NCI-H2029 (cell line): ENCODE measurements at places on chromosomes 3 and 15.

DNA sequence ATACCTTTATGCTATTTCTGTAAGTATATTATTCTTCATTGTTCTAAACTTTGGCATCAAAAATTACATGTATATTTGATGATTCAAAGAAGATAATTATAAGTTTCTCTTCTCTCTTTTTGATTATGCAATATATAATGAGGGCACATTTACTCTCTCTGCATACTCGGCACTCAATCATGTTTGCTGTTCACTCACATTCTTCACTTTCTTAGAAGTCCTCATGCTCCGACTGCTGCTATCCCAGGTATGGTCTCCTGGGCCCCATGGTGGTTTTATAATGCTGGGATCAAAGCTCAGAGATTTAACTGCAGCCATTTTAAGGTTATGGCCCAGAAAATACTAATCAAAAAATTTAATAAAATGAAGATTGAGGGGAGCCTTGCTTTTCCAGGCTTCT, 529.7 kb upstream of the IL12A start:
- no peak for DNase-seq

GRCh38 chr3:120475722-120476377, 25.1 kb upstream of the FSTL1 start:
- no peak for DNase-seq

DNA sequence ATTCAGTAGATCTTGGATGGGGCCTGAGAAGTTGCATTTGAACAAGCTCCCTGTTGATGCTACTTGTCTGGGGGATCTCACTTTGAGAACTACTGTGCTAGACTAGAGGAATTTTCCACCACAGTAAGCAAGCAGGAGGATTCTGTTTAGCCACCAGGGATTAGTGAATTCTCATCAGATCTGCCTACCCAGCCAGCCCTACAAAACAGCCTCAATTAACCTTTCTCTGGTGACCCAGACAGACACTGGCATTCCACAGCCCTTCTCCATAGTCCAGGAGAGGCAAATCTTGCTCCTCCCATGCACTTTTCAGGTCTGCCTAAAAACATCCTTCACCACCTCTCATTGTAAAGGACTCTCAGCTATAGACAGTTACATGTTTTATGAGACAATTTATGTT, 16.7 kb upstream of the MYH15 start:
- DNase-seq: no peak

- DNase-seq: no peak
Measured at GRCh38 chr15:52191207-52191606, at the start of gene GNB5. Gene GNB5, minus strand, starts transcription at chr15:52191392. Its CDS starts 6,716 bp downstream, at chr15:52184676.

GRCh38 chr3:186308549-186308948, 53.5 kb downstream of the DGKG start:
- DNase-seq: no peak

- peak; percentile 35 for DNase-seq
Measured at GRCh38 chr3:102673271-102674115, 238.7 kb downstream of the ZPLD1 start.

- no peak for DNase-seq
Measured at GRCh38 chr3:56269755-56270535, 198.3 kb downstream of the ERC2 start.

DNA sequence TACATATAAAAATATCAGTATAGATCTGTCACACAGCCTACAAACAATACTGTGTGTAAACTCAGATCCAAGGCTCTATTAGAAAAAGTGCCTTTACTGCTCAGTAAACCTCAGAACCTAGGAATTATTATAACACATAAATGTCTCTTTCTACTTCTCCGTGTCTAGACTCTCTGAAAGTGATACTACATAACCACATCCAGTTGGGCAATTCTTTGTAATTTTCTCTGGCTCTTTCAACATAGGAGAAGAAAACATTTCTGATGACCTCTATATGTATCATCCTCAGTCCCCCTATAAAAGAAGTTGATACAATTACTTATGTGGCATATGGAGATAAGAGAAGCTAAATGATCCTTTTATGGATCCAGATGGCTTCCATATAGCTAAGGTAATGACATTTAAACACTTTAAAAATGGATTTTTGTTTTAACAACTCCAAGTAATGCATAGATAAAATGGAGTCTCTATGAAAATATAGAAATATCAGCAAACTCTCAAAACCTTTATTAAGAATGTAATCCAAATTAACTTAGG, 104.5 kb downstream of the LSAMP start:
- DNase-seq: no peak

GRCh38 chr3:186421946-186422345, 59.9 kb upstream of the DGKG start:
- no peak for DNase-seq

DNA sequence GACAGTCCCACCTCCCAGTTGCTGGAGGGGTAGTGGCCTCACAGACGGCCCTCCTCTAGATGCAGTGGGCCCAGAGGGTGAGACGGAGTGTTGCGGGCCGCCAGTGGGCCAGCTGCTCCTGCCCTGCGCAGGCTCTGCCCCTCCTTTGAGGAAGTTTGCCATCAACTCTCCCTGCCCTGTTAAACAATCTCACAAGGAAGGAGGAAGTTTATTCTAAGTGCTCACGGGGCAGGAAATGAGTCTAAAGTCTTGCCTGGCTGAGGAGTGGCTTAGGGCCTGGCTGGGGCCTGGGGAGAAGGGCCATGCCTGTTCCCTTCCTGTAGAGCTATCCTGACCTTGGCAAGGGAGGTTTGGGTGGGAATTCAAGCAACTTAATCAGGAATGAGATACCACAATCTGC, at the start of gene FAM3D:
Gene FAM3D, minus strand, starts transcription at position 92 of the 400 bp plus-strand sequence. CDS start 11,211 bp downstream, outside the sequence.
- DNase-seq: no peak

DNA sequence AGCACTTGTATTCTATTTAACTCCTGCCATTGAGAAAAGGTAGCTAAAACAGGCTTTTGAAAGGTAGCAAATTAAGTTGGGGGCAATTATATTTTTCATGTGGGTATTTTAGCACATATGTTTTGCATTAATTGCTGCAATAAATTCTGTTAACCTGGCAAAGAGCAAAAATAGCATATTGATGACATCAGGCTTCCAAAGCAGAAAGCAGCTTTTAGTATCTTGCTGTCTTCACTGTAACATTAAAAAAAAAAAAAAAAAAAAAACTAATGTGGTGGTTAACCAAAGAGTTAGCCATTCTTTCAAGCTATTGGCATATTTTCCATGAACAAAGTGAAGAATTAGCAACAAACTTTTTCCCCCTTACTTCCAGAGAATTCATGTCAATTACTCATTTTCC, 9.1 kb downstream of the EPHA3 start:
- no peak for DNase-seq

DNA sequence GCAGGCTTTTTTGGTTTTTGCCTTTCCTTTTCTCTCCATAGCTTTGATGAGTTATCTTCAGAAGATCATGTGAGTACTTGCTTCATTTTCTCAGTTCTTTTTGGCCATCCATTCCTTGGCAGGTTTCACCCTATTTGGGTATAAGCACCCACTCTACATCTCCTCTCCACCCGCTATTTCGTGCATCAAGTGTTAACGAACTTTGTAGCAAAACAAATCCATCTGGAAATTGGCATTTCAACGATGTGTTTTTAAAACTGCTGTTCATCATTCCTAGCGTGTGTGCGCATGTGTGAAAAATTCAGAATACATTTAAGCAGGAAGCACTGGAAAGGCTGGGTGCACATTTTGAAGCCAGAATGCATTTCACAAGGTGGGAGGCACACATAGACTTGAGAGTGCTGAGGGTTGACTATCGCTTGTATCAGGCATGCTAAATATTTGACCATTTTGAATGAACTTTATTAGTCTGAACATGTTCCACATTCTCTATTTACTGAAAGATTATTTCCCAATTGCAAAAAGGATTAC, 89.7 kb upstream of the FHIT start:
- DNase-seq: no peak

DNA sequence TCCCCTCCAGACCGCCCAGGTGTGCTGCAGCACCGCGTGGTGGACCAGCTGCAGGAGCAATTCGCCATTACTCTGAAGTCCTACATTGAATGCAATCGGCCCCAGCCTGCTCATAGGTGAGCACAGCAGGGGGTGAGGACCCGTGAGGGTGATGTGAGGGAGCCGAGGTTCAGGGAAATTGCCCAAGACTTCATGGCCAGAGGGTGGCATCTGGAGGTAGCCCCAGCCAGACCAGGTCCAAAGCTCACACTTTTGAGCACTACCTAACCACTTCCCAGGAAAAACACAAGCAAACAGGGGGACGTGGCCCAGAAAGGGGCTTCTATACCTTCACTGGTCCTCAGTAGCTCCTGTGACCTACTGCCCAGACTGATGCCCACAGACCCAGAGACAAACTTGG, 33.8 kb downstream of the NR1I2 start:
- DNase-seq: no peak

- DNase-seq: no peak
Measured at GRCh38 chr3:9862391-9863057, 17.5 kb downstream of the CIDEC start.

DNA sequence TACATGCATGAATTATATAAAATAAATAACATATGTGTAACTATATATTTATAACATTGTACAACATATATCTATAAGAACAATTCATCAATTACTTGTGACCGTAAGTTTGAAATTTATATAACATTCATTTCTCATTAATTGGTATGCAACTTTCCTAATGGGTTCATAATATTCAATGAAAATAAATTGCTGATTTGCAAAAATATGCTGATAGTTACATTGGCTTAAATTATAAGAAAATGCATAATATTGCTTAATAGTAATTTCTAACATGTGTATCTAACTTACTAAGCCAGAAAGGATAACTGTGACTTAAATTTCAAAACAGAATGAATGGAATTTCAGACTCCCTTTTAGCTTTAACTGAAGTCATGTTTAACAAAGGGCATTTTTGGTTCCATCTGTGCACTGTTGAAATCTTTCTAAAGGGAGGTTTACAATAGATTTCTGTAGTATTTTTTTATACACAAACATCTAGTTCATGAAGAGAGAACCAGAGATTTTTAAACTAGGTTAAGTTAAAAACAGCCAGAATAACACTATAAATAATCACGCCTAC, 310.9 kb downstream of the TBC1D5 start:
- DNase-seq: no peak

DNA sequence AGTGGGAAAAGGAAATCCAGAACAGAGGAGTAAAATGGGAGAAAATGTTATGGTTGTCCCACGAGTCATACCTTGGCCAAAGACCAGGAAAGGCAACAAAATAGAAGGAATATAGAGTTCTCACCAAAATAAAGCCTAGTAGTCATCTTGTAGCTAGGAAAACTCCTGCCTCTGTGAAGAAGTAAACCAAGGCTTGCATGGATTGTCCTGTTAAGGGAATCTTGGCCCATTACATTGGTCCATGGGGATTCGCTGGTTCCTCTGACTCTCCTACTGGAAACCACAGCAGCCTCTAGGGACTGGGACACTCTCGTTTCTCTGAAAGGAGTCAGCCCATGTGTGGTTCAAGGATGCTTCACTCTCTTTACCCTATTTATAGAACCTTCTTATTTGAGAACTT, 62.9 kb upstream of the FNDC3B start:
- no peak for DNase-seq

DNA sequence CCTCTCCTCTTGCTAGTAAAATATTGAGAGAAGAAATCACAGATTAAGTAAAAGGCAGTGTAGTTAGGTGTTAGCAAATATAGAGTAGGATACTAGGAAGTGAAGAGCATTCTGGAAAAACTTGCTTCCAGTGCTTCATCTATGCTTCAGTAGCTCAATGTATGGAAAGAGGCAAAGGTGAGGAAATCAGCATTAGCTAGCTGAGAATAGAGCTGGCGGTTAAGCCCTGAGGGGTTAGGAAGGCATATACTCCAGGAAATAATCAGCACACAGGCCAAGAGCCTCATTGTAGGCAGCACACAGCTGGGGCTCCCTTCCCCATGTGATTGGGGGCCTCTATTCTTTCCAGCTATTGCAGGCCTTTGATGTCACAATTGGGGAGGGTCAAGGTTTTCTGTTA, 13.8 kb downstream of the RCCD1 start:
- DNase-seq: no peak

DNA sequence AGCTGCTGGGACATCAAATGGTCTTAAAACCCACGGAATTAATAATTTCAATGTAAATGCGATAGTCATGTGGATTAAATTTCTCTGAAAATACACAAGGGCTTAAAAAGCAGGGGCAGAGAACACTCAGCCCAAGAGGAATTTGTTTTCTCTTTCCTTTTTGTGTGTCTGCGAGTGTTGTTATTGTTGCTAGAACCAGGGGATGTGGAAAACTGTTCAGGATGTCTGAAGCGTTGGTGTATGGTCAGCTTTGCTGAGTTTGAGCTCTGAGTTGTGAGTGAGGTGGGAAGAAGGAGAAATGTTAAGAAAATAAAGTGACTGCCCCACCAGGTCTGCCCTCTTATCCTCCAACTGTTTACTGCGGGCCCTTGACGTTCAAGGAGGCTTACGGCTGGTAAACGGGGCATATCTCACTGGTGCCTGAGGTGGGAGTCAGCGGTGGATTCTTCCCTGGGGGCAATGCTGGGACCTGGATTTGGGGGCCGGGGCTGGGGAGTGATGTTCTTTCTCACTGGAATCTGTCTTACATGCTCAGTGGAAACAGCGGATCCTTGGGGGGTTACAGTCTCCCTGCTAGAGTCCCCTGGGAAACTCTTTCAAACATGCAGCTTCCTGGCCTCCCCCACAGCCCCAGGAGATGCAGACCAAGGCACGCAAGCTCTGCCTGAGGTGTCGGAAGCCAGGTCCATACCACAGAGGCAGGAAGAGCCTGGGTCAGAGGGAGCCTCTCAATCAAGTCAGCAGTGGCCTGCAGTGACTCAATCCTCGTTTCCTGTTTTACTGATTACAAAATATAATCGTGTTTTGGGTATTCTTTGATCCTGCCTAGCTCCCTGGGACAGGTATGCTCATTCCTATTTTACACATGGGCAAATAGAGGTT, 41.8 kb downstream of the ITGA11 start:
- no peak for DNase-seq

DNA sequence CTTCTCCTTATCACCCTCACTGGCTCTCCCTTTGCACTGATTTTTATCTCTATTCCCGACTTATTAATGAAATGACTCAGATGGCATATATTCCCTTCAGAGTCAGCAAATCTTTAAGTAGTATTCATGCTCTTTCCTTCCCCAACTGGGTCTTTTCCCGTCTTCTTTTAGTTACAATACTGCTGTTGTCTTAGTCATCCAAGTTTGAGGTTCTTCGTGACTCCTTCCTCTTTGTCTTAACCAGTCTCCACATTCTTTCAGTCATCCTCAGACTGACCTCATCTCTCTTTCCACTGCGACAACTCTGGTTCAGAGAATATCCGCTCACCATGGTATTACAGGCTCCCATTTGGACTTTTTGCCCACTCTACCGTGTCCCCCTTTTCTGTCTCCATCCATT, 12.4 kb downstream of the WDR5B start:
- no peak for DNase-seq

DNA sequence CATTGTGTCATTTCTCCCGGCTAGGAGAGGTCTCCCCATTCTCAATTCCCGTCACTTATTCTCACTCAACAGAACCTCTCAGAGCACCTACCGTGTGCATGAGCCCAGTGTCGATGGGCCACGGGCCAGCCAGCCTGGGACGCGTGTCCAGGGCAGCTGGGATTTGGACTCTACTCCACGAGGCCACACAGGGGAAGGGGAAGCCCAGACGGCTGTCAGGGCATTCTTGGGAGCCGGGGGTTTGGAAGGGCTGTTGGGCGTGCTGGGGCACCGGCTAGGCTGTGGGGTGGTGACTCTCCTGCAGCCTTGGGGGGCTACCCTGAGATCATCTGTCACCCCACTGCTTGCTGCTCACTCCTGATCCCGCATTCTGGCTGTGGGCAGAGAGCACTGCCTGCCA, 41.7 kb upstream of the PCSK6 start:
- no peak for DNase-seq

GRCh38 chr3:66998904-66999235, 763 bp downstream of the KBTBD8 start:
- DNase-seq: no peak
